ENCODE measurements at places on chromosomes 5 and 9. TPM values are rescaled to one million over a fixed set of nuclear protein-coding genes. Genes with fewer than 3 reads are reported as not detected.
A peak's percentile ranks its signal among the peaks of the same experiment; 100 is the strongest.

GRCh38 chr9:122005597-122005996, 87.5 kb downstream of the TTLL11 start:
- no peak for DNase-seq

The GNG10 gene
- 6.9 TPM for total RNA-seq

The SLC30A5 gene
- total RNA-seq = 32.8 TPM

DNA sequence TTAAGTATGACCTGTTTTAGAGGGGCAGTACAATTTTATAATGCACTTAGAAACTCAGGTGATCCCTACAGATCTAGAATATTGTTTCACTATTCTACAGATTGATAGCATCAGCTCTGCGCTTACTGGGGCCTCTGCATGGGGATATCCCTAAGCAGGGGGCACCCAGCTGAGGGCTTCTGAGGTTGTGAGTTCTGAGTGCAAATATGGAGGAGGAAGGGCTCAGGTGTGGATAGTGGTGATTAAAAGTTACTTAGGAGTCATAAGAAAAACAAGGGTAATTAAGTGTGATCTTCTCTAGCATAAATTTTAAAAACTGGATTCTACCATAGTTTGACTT, 274.4 kb downstream of the EFNA5 start:
- no peak for DNase-seq

- DNase-seq = peak; percentile 17
Observed at GRCh38 chr9:893843-894420, 52.4 kb downstream of the DMRT1 start.

- no peak for DNase-seq
Observed at GRCh38 chr9:110738982-110739381, 70.4 kb downstream of the MUSK start.

The CRHBP gene
- 0.93 TPM for total RNA-seq

GRCh38 chr9:131233995-131234394, 42.3 kb downstream of the FAM78A start:
- DNase-seq = no peak

The LRRC70 gene
- total RNA-seq = 4.2 TPM

DNA sequence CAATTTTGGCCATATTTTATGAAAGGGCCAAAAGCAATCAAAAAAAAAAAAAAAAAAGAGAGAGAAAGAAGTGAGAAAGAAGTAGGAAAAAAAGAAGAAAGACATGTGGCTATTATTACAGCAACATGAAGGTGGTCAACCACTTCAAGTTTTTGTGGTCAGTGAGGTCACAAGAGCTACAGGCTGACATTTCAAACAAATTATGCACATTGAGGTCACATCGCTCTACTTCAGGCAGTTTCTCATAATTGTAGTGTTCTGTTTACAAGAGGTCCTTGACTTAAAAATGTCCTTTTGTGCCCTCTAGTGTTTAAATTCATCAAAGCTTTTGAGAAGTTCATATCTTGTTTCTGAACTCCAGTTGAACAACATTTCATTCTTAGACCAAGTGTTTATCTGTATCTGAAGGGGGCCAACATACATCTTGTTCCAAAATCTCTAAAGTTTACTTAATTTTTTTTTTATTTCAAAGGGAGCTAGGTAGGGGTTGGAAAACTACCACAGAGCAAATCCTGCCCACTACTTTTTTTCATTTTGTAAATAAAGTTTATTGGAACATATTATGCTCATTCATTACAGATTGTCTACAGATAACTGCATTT, 513.1 kb downstream of the PDE4D start:
- no peak for DNase-seq

DNA sequence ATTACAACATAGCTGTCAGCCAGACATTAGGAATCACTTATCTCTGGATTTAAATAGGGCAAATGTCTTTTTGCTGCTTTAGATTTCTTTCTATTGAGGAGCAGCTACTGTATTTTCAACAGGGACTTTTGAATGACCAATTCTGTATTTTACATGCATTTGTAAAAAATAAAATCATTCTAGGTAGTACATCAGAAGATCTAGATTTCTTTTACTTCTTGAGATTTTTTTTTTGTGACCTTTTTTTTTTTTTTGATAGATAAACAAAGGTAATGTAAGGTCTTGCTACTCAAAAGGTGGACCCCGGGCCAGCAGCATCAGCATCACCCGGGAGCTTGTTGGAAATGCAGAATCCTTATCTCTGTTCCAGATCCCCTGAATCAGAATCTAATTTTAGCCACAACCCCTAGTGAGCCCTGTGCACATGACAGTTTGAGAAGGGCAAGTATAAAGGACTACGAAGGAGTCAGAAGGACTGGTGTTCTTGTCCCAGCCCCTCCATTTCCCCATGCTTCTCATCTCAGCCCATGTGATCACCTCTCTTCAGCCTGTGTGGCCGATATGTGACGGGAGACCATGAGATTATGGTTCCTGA, 37.7 kb upstream of the CKMT2 start:
- no peak for DNase-seq

- DNase-seq = no peak
Observed at GRCh38 chr9:73056245-73056644, 95.4 kb upstream of the ANXA1 start.

DNA sequence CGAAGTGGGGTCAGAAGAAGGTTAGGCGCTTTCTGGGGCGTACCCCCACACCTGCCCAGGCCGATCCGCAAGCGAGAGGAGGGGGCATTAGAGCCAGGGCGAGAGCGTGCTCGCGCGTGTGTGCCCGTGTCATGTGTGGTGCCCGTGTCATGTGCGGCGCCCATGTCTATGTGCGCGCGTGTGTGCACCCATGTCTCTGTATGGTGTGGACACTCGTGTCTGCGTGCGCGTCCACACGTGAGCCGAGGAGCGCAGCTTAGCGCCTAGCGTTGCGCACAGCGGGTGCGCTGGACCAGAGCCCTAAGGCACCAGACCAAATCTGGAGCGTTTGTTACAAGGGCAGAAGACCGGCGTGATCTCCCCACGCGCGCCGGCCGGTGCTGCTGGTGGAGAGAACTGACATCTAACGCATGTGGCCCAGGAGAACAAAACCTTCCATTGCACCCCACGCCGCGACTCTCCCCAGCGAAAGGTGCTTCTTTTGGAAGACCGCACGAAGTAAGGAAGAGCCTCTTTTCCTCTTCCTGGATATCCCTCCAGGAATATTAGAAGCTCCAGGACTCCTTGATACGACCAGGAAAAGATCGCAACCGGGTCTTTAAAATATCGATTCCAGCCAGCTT, 644 bp downstream of the NIM1K start:
- DNase-seq = no peak

The HAPLN1 gene
- not detected for total RNA-seq

DNA sequence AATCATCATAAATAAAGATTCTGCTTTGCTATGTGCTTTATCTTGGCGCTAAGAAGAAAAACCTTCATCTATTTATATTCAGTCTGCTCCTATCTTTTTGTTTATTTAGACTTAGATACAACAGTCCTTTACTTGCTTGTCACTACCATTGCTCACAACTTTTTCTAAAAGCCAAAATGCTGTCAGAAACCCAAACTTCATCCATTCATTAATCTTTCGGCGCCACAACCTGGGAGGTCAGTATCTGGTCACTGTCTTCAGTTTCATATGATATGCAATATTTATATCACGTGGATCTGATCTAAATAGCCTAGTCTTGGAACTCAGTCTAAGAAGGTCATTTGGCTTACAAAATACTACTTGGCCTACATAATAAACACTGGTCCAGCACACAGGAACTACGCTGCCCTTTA, 159.3 kb upstream of the TARS1 start:
- no peak for DNase-seq

The FBN2 gene
- total RNA-seq = 0.36 TPM

DNA sequence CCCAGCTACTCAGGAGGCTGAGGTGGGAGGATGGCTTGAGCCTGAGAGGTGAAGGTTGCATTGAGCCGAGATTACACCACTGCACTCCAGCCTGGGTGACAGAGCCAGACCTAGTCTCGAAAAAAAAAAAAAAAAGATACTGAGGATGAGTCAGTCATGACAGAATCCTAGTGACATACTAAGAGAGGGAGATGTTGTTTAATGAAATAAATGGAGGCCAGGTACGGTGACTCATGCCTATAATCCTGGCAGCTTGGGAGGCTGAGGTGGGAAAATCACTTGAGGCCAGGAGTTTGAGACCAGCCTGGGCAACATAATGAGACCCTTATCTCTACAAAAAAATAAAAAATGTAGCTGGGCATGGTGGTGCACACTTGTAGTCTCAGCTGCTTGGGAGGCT, 107.2 kb downstream of the ZFAND5 start:
- no peak for DNase-seq

The SARDH gene
- 8.8 TPM for total RNA-seq

DNA sequence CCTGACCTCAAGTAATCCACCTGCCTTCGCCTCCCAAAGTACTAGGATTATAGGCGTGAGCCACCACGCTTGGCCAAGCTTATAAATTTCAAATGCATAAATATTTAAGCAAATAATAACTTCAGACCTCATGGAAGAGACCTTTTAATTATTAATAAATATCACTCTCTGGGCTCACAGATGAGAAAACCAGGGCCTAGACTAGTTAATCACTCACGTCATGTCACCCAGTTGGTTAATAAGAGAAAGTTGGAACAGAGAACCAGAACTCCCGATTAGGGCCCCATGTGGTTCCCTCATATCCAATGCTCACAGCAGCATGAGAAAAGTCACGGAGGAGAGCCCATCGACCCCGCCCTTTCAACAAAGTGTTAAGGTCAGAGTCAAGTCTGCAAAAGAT, 79.3 kb downstream of the EPB41L4A start:
- no peak for DNase-seq

DNA sequence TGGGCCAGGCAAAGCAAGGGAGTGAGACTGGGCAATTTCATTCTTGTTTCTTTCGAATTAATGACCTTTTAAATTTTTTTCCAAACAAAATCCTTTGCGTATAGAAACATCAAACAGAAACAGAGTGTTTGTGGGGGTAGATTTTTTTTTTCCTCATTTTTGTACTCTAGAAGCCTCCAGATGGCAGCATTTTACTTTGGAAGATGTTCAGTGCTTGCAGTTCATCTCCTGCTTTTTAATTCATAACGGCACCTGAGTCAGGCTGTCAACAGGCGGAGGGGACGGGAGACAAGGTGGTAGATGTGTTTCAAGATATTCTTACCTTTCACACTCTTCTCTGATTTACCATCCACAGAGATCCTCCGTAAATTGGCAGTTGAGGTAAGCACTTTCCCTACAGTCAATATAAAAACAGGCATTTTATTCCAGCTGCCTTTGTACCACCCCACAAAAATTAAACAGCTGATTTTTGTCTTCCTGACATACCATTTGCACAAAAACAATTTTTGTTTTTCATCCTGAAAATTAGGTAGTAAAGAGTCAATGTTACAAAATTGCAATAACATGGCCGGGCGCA, 99.5 kb upstream of the FBXL17 start:
- DNase-seq = no peak

DNA sequence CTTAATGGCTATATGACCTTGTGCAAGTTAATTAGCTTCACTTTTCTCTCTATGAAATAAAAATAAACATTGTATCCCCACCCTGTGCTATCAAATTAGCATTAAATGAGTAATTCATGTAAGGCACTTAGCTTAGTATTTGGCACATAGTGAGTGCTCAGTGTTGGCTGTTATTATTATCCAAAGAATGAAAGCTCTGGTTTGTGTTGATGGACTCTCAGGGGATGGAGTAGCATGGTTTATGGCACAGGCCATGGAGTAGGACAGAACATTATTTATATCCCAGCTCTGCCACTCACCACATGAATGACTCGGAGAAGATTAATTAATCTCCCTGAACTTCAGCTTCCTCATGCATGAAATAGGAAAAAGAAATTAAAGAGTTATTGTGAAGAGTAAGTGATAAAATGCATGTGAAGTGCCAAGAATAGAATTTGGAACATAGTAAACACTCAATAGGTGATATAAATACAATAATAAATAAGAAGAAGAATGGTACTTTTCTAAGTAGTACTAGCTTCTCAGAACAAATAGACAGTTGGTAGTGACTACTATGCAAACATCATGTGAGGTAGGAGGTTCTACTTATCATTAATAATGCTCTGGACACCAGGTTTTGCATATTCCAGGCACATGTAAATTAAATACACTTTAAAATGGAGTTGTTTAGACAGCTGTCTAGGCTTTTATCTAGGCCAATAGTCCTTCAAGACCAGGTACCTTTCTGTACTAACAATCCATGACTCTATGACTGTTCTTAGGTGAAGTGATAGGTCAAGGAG, 146.4 kb downstream of the GRIA1 start:
- no peak for DNase-seq

DNA sequence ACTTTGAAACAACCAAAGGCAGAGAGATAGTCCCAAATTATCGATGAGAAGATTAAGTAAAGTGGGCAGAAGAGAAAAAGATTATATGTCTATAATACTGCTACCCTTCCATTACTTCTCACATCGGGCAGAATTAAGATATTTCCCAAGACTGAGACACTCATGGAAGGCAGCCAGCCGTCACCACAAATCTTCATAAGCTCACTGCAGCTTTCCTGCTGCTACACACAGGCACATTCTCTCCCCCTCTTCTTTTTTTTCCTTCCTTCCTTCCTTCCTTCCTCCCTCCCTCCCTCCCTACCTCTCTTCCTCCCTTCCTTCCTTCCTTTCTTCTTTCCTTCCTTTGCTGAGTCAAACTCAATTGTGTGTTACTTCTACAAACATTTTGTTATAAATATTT, 58.7 kb upstream of the SPATA31C2 start:
- no peak for DNase-seq

DNA sequence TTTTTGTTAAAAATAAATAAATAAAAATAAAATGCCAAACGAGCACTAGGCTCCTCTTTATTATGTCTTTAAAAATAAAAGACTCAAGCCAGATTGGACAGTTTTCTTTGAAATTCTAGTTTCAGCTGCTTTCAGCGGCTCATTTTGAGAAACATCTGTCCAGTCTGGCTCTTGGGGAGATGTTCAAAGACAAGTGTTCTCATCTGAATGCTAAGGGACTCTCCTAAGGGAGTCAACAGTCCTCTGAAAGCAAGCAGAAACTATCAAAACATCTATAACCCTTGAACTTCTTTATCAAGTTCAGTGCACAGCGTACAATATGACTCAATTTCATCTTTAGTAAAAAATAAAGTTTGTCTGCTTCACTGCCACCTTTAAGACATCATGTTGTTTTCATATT, 886.2 kb upstream of the DMAC1 start:
- DNase-seq = no peak

DNA sequence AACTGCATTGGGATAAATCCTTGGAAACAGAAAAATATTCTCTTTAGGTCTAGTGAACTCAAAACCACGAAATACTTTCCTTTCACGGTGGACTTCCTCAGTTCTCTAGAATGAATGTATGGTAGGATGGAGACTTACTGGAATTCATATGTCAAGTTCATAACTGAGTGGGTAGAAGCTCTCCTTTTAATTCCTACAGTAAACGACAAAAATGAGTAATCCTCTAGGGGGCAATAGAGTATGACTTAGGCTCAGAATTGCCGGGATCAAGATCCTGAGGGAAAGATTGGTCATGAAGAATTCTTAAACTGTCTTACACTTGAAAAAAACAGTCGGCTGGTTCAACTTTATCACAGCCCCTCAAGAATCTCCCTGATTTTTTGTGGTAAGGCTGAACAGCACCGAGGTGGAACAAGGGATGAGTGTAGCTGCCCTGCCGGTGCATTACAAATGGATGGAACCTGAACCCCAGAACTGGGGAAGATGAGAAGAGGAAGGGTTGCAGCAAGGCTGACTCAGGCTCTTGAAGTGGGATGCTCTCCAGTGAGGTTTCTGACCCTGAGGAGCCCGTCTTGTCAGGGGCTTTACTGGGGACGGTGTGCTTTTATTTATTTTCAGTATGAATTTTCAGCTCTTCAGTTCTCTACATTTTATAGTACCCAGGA, 14.0 kb upstream of the LOX start:
- DNase-seq = no peak
